Stimulated activated CD4-positive, alpha-beta T cell treated with anti-CD3 and anti-CD28 coated beads, Interleukin-1b, Interleukin-23, amount 100 ng/mL, for 24 hours (primary cell): ENCODE measurements at places on chromosomes 6 and 20.

- DNase-seq: no peak
Observed at GRCh38 chr6:88631830-88632229, 331.6 kb downstream of the RNGTT start.

DNA sequence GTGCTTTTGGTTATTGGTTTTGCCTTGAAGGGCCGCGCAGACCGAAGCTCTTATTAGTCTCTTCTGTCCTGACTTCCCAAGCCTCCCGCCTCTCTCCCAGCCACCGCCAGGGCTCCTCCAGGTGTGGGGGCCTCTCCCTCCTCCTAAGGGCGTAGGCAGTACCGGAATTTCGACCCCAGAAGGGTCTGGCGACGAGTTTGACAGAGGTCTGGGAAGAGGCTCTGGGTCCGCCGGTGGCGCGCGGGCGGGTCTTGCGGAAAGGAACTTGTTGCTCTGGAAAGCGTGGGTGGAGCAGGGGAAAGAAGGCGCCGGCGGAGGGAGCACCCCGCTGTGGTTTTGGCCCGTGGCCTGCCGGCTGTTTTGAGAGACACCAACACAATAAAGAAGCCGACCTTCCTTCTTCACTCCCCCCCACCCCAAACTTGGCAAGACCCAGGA, 1.8 kb downstream of the PCSK2 start:
- no peak for DNase-seq

GRCh38 chr6:9116026-9116425, 680.7 kb upstream of the SLC35B3 start:
- no peak for DNase-seq

- no peak for DNase-seq
Observed at GRCh38 chr20:35320396-35321126, 28.3 kb upstream of the FAM83C start.

- no peak for DNase-seq
Observed at GRCh38 chr6:158312672-158313397, 570 bp downstream of the TULP4 start.

DNA sequence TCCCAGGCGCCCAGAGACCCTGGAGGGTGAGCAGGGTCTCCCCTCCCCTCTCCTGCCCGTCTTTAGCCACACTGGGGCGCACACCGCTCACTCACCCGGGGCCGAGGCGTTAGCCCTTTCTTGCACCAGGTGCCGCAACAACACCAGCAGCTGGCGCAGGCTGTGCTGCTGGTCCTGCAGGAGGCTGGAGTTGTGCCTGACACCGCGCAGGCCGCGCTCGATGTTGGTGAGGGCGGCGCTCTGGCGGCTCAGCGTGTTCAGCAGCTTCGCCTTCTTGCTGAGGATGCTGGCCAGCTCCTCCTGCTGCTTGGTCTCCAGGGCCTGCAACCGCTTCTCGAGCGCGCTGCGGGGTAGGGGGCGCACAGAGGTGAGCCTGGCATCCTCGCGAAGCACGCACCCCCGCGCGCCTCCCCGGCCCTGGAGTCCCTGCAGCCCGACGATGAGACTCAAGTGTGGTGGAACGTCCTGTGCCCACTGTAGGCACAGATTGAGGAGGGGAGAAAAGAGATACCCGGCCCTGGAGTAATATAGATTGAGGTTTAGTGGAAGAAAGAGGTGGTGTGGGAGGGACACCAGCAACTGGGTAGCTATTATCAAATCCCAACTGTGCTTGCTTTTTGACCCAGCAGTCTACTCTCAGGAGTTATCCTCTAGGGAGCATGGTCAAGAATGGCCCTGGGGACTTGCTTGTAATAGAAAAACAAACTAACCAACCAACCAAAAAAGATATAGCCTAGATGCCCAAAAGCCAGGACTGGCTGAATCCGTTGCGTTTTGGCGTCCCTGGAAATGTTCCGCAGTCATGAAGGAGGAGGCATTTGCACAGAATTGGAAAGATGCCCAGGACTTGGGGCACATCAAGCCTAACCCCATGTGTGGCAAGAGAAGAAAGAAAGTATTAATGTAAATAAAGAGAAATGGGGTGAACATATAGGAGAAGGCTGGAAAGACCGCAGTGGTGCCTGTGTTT, 30.9 kb downstream of the ANGPT4 start:
- DNase-seq: no peak

DNA sequence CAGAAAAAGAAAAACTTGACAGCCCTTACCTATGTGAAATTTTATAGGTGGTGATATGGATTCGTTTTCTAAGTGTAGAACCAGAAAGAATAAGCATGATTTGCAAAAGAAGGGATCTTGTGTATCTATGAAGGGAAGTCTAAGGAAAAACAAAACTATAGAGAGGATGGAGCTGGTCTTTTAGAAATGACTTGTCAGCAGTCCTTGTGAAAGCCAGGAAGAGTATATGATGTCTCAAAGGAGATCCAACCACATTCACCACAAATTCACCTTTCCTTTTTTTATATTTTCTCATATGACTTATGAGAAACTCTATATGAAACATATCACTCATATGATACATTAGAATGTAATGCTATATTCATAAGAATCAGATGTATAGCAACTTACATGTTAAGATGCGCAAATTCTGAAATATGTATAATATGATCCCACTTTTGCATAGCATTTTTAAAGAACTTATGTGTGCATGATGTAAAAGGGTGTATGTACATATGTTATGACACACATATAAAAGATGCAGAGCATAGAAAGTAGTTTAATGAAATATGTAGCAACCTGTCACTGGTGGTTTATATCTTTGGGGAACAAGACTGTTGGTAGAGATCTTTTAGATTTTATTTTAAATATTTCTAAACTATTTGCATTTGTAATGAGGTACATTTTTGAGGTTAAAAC, 91.9 kb upstream of the NUP153 start:
- DNase-seq: no peak

DNA sequence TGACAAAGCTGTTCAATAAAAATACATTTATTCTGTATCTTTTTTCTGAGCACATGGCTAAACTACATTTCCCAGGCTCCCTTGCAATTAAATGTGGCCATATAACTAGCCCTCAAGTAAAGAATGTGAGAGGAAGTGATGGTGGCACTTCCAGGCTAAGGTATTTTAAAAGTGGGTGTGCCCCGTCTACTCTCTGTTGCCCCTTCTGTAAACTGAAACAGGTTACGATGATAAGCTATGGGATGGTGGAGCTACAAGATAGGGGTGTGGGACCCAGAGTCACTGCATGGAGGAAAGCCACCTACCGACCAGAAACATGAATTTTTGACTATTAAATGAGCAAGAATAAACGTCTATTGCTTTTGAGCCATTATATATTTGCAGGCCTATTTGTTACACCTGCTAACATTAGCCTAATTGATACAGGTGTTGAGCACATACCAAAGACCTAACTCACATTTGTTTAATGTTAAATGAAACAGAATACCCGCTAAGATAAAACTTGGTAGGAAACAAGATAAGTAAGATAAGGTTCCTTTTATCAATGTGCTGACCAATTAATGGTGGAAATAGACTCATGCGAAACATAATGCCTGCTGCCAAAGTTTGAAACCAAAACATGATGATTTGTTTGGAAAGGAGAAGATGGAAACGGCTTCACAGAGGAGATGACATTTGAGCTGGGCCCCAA, 3.1 kb downstream of the FYN start:
- DNase-seq: no peak

DNA sequence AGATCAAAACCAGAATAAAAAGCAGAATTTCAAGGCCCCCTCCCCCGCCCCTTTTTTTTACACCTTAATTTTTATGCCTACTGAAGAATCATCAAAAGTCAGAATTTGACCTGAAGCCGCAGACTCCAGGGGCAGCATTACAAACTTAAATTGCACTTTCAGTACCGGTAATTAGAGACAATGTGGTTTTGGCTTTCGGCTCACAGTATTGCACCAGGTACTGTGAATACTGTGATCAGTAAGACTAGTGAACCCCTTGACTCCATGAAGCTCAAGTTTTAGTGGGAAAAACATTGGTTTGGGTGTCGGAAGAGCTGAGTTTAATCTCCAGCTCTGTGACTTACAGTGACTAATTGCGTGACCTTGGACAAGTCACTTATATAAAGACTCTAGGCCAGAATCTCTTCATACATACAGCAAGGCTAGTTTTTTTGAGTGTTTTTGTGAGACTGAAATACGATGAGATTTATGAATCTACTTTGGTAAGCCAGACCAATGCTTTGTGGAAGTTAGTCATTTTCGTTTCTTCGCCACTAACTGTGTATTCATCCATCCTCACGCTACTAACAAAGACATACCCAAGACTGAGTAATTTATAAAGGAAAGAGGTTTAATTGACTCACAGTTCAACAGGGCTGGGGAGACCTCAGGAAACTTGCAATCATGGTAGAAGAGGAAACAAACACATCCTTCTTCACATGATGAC, 114.7 kb downstream of the SASH1 start:
- DNase-seq: no peak

- no peak for DNase-seq
Observed at GRCh38 chr20:58514321-58515232, 622 bp downstream of the APCDD1L start.

GRCh38 chr6:21390532-21391213, 202.9 kb upstream of the SOX4 start:
- DNase-seq: no peak

DNA sequence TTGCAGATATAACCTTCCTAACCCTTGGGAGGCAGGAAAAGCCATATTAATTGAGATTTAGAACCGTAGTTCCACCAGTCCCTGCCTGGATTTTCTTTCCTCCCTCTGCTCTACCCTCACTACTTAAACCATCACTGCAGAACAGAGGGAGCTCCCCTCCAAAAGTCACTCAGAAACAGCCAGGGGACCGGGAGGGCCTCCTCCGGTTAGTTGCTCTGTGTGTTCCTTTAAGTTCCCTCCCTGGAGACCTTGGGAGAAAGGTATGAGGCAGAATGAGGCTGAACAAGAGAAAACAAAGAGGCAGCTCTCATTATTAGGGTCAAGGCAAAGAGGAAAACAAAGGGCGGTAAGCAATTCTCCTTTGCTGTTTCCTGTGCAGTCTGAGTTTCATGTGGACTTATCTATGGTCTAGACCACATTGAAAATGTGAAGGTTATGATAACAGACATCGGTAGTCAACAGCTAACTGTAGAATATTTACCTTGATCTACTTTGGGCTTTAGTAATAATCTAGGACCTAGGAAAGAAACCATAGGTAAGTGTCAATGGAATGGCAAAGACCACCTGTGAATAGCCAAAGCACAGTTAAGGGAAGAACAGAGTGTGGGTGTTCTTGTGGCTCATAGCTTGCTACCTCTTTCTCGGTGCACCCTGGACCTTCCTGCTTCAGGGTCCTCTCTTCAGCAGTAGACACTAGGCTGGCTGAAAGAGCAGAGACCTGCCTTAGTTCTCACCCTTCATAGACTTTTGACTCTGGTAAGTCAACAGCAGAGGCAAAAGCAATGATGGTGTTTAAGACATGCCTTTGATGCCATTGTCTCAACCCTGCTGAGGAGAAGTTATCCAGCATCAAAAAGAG, 250.9 kb upstream of the CITED2 start:
- no peak for DNase-seq

- no peak for DNase-seq
Observed at GRCh38 chr20:46351357-46352058, 43.2 kb upstream of the CDH22 start.

GRCh38 chr6:117169064-117169665, 96.2 kb upstream of the VGLL2 start:
- DNase-seq: no peak

- DNase-seq: no peak
Observed at GRCh38 chr6:35011096-35012041, 122.3 kb downstream of the ANKS1A start.

- DNase-seq: no peak
Observed at GRCh38 chr20:24672886-24673677, 203.7 kb downstream of the SYNDIG1 start.

DNA sequence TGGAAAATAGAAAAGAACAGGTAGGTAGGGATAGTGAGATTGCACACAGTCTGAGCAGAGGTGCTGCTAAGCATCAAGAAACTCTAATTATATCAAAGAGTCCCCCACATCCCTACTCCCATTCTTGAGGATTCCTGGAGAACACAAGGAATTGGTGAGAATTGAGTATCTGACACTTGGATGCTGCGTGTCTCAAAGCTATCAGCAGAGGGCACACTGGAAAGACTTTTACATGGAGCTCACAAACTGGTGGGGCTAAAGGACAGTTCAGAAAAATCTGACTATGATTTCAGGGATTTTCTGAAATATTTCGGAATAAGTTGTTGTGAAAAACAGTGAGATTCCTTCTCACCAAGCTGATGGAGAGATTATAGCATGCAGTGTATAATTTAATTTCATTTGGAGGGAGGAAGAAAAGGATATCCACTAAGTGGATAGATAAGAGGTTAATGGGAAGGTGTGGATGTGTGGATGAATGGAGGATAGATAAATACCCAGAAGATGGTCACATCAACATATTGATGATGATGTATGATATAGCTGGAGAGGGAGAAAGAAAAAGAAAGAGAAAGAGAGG, 215.4 kb upstream of the DEFB112 start:
- no peak for DNase-seq
